ENCODE measurements at places on chromosomes 7 and 10.
A peak's percentile ranks its signal among the peaks of the same experiment; 100 is the strongest.

DNA sequence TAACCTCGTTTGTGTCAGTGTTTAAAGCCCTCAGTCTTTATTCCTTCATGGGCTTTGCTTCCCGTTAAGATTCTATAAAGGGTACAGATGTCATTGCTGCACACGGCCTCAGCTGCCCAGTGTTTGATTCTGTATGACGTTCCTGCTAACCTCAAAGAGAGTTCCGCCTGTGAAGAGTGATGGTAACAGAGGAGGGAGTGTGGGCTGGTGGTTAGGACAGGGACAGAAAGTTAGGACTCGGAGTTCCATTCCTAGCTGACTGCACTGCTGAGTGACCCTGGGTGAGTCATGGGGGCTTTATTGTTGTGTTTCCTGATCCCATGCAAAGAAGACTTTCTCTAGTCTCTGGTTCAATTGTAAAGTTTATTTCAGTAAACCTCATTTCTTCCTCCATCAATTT is 227.1 kb downstream of the DYNC1I1 start:
- peak; percentile 74 for DNase-seq

- DNase-seq = no peak
These were observed 102.1 kb downstream of the OSBPL3 start for GRCh38 chr7:24877790-24878311.

- DNase-seq = no peak
These were observed 104.3 kb downstream of the TRIM24 start for GRCh38 chr7:138564365-138564764.

DNA sequence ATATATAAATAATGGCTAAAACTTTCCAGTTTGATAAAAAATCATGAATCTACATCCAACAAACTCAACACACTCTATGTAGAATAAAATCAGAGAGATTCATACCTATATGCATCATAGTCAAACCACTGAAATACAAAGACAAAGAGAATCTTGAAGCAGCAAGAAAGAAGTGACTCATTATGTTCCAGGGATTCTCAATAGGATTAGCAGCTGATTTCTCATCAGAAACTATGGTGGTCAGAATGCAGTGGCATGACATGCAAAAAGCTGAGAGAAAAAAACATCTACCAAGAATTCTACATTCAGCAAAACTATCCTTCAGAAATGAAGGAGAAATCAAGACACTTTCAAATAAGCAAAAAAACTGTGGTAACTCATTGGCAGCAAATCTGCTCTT is 187.4 kb downstream of the RNLS start:
- DNase-seq = no peak

DNA sequence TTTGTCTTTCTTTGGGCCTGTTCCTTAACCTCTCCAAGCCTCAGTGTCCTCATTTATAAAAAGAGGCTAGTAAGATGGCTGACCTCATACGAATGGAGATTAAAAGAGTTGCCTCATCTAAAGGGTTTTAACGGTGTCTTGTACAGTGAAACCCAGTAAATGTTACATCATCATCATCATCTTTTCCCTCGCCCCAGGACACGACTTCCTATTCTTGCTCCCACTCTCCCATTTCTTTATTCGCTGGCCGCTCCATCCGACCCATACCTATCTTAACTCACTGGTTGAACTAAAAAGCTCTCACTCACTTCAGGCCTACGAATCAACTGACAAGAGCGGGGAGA is 554 bp downstream of the FRA10AC1 start:
- no peak for DNase-seq

DNA sequence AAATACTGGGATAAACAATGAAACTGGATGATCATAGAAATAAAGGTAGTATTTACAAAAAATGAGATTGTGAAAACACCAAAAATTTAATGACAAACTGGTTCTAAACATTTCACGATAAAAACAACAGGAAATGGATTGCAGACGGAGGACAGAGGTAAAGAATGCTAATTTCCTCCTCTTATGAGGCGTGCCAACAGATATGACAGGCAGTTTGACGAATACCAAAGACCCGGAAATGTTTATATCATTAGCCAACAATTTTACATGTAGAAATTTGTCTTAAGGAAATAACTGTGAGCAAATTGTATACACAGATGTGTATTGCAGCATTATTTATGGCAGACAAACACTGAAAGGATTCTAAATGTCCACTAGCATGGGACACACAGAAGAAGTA is 162.0 kb upstream of the MGMT start:
- no peak for DNase-seq

- DNase-seq = no peak
These were observed 7.5 kb downstream of the IFIT1 start for GRCh38 chr10:89399956-89400355.

DNA sequence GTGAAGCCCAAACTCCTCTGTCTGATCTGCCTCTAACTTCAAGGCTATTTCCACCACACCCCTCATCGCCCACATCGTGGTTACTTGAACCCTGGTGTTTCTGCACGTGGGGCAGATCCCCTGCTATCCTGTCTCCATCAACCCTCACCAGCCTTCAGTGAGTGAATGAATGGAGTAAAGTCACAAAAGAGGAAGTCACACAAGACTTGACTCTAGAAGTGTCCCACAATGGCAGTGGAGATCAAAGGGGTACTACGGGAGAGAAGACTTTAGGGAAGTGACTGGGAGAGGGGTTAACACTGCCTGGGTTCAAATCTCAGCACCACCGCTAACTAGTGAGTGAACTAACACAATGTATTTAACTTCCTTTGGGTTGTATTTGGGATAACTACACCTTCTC is 85.9 kb downstream of the COBL start:
- no peak for DNase-seq

DNA sequence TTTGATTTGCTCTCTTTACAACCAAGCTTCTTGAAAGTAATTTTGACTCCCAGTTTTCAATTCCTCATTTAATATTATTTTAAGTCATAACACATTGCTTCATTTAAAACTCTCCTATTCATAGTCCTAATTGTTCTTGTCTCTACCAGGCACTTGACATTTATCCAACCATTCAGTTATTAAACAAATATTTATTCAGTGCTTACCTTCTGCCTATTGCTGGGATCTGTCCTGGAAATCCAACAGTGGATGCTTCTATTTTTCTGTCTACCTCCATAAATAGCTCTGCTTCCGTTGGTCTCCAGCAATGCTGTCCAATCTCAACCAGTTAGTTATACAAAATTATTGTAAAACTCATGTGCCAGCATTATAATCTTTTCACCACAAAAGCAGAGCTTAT is 615.1 kb downstream of the ZWINT start:
- DNase-seq = no peak

- peak; percentile 69 for DNase-seq
These were observed 64.4 kb downstream of the BPGM start for GRCh38 chr7:134710854-134711624.

- DNase-seq = no peak
These were observed 3.1 kb upstream of the ADAM12 start for GRCh38 chr10:126391192-126391885.

GRCh38 chr10:31953080-31953479 is 24.4 kb upstream of the ARHGAP12 start:
- no peak for DNase-seq

GRCh38 chr10:132122097-132122861 is 56.5 kb downstream of the JAKMIP3 start:
- DNase-seq = no peak

- DNase-seq = no peak
These were observed 345.5 kb downstream of the REEP3 start for GRCh38 chr10:63866747-63867140.

GRCh38 chr10:125409756-125410155 is 249.4 kb upstream of the CTBP2 start:
- no peak for DNase-seq

DNA sequence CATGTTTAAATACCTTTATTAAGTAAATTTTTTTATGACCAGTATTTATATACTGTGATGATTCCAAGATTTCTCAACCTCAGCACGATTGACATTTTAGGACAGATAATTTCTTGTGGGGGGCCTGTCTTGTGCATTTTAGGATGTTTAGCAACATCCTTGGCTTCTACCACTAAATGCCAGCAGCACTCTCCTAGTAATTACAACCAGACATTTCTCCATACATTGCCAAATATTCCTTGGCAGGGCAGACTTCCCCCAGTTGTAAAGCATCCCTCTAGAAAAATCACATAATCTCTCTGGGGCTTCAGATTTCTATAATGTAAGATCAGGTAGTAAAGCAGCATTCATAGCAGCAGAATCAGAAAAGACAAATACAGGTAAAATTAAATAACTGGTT is 7.8 kb upstream of the LIPM start:
- DNase-seq = no peak

- no peak for DNase-seq
These were observed 166.2 kb upstream of the ASAH2 start for GRCh38 chr10:50417486-50417885.

GRCh38 chr10:77974396-77975074 is 48.0 kb upstream of the DLG5 start:
- no peak for DNase-seq

GRCh38 chr10:91590142-91590903 is 42.5 kb downstream of the PPP1R3C start:
- peak; percentile 77 for DNase-seq

DNA sequence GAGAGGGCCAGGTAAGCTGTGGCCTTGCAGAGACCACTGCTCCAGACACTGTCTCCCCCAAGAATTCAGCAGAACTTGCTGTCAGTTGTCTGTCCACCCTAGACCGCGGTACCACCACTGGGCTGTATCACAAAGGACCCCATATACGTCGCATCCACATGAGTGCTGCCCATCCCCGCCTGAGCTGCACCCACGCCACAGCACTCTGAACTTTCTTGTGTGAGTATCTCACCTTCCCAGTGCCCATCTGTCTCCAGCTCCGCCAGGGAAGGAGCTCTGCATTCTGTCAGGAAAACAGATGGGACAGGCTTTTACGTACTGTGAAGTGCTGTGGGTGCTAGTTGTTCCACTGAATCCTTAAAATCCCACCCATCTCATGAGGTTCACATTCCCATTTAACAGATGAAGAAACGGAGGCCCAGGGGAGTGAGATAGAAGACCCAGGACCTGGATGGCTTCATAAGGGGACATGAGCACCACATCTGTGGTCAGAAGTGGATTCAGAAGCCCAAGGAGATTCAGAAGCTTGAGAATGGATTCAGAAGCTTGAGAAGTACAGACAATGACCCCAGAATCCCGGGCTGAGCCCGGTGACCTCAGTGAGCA is 102.5 kb upstream of the ZMIZ1 start:
- no peak for DNase-seq

DNA sequence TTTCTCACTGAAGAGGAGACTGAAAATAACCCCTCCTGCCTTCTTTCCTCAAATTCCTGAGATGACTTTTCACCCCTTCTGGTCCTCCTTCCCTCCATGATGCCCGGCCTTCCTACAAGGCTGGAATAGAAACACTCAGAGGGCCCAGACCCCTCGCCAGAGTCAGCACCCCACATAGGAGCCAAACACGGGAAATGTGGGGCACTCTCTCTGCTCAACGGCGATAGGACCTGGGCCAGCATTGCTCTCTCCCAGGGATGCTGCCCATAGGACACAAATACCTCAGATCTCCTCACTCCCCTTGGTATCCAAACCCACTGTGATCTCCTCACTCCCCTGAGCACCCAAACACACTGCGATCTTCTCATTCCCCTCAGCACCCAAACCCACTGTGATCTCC is 7.4 kb downstream of the CFAP46 start:
- no peak for DNase-seq

- DNase-seq = no peak
These were observed 310.1 kb downstream of the MDFIC start for GRCh38 chr7:115232041-115232440.

DNA sequence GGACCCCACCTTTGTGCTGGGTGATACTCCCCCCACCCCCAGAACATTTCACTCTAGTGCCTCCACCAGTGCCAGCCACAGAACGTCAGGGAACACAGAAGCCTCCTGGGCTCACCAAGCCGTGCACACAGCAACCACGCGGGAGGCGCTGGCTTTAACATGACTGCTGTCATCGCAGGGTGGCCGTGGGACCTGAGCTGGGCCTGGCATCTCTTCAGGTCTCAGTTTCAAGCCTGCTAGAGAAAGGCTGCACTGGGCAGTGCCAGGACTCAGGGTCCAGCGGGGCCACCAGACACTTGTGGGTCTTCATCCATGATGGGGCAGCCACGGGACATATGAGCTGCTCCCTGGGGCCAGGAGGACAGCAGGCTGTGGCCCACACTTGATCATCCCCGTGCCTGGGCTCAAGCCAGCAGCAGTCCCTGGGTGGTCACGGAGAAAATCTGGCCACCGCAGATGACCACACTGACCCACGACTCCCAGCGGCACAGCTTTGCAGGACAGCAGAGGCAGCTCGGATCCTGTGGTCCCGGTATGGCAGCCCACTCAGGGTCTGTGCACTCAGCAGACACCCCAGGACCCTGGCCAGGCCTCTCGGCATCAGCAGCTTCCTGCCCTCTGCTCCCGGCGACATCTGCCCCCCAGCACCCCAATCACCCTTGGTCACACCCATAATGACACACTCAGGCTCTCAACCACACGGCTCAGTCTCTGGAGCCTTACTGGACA is 44.2 kb downstream of the CAMK2B start:
- peak; percentile 39 for DNase-seq

DNA sequence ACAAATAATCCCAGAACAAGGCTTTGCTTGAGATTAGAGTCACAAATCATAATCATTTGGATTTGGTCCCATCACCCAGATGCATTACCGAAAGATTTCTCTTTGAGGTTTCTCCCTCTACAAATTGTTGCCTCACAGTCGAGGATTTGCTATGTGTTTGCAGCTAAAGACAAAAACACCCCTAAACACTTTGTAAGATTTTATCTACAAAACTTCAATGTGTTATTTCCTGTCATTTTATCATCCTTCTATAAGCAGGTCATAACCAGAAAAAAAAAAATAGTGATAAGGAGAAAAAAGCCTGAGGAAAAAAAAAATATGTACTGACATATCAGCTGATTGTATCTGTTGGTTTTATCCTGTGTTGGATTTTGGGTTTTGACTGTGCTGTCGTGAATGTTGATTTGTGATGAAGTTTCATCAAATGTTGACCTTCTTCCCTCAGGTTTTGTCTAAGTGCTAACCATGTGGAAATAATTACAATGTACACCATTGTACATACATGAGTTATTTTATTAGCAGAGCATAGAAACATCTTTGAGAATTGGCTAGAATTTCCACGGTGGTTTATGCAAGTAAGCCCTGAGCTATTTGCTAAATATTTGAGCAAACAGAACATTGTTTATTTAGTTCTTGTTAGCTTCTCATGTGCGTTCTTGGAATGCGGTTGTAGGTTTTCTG is 274.4 kb downstream of the NEBL start:
- peak; percentile 83 for DNase-seq

Measured in SJSA1 (cell line).